CD4-positive, alpha-beta T cell treated with Interleukin-4 for 1 hour (primary cell): ENCODE measurements at places on chromosomes 16 and 17.
A peak's percentile ranks its signal among the peaks of the same experiment; 100 is the strongest.

GRCh38 chr16:85749771-85750145, 1.1 kb downstream of the C16orf74 start:
- no peak for DNase-seq

GRCh38 chr17:27654654-27655524, 23.9 kb downstream of the LGALS9 start:
- DNase-seq: peak; percentile 62

- no peak for DNase-seq
Measured at GRCh38 chr17:81656835-81657234, 493 bp upstream of the PDE6G start.

DNA sequence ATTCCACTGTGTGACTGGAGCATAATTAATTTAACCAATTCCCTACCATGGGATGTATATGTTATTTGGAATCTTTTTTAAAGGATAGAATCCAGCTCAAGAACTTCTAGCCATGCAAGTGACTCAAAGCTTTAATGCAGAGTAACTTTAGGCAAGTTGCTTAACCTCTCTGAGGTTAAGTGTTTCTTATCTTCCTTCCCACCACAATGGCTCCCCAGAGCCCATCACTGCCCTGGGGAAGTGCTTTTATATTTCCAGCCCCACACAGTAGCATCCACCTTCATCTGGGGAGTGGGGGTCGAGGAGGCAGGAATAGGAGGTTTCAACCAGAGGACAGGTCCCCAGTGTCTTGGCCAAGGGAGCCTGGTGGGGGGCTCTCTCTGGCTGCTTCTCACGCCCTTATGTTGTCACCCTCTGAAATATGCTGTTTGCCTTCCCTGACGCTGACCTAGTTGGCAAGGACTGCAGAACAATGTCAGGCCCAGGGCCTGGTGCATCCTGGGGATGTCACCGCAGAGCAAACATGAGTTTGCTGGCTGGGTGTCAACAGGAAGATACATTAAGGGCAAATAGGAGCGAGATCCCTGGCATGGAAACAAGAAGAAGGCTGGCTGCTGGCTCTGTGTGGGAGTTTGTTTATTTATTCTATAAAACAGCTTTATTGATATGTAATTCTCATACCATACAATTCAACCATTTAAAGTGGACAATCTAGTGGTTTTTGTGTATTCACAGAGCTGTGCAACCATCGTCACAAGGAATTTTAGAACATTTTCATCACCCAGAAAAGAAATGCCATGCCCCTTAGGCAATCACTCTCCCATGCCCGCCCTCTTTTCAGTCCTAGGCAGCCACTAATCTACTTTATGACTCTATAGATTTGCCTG, 46.6 kb upstream of the WSB1 start:
- no peak for DNase-seq

DNA sequence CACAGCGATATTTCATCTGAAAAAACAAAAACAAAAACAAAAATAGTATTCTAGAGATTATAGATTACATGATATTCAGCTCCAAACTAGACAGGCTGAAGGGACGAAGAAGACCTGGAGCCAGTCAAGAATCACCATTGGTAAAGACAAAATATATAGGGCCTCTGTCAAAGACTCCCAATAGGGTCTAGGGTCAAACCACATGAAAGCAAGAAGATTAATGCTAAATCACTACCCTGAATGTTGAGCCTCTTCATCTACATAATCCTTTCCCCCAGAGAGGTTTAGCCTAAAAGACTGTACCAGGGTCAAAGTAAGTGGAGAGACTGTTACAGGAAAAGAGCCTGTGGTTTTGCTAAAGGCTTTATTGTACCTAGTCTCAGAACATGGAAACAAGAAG, 10.8 kb upstream of the NME1 start:
- no peak for DNase-seq

GRCh38 chr17:73911726-73912372, 267.6 kb upstream of the SDK2 start:
- DNase-seq: no peak

DNA sequence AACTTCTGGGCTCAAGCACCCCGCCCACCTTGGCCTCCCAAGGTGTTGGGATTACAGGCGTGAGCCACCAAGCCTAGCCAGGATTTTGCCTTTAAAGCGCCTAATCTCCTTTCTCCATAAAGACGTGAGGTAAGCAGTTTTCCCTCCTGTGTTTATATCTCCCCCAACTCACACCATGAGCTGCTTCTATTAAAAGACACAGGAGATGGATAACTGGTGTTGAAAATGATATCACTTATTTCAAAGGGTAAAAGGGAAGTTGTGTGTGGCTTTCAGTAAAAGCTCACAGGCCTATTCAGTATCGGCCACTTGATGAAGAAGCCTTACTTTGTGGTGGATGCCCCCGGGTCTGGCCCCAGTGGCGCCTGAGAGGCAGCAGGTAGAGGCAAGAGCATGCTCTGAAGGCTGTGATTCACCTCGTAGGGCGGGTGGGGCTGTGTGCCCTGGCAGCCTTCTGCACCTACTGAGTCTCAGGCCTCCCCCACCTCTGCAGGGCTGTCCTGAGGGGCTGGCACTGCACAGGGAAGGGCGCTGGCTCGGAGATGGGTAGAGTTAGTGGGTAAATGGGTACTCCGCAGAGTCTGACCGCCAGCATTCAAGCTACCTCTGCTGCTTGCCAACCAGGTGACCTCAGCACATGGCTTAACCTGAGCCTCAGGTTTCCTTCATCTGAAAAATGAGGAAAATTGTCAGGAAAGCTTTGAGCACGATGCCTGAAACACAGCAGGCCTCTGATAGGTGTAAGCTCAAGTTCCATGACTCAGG, 146.8 kb downstream of the CLEC16A start:
- DNase-seq: no peak

DNA sequence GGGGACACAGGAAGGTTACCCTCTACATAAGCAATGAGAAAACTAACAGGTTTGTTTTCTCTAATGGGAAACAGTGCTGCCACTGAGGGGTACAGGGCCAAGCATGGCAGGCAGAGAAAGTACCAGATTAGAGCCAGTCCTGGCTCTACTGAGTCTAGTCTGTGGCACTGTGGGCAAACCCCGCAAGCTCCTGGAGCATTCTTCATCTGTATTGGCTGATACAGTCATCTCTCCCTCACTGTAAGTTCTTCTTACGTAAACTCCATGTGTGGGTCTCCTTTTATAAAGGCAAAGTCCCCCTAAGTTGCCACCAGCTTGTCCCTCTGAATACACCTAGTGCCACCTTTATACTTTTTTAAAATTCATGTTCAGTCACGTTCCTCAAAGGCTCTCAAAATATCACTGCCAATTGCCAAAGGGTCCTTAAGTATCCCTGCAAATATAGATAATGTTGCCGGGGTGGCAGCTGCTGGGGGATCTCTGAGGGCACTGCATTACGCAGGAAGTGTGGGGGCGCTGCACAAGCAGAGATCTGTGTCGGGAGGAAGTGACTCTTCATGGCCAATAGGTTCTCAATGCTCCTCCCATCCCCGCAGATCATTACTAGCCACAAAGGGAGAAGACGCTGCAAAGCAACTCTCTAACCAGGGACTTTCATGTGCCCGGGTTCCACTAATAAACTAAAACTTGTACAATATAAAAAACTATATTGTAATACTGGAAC, 18.8 kb downstream of the XPO6 start:
- peak; percentile 85 for DNase-seq

- no peak for DNase-seq
Measured at GRCh38 chr16:78489072-78489471, 389.6 kb downstream of the WWOX start.

GRCh38 chr17:50538549-50539410, 6.2 kb downstream of the EPN3 start:
- no peak for DNase-seq

- DNase-seq: no peak
Measured at GRCh38 chr17:70825321-70826125, 656.2 kb downstream of the KCNJ2 start.

- DNase-seq: no peak
Measured at GRCh38 chr16:84842516-84843148, 22.8 kb downstream of the CRISPLD2 start.

DNA sequence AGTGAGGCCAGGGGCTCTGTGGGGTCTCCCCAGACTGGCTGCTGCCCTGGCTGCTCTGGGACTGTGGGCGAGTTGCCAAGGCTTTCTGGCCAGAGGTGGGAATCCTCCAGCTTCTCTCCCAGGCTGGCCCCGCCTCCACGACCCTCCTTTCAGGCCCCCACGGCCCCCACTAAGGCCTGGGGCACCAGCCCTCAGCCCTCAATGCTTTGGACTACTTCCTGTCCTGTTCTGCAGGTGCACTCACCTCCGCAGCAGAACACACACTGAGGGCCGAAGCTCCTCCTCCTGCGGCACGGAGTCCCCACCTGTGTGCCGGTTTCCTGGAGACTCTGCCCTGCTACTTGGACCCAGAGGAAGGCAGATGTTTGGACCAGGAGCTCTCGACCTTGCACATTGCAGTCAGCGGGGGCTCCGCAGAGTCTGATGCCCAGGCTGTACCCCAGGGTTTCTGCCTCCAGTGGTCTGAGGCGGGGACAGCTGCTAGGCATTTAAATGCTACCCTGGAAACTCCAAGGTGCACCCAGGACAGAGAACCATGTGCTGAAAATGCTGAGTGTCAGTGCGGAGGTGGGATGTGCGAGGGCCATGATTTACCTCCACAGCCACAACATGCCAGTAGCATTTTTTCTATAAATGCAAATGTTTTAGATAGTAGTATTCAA, 223.8 kb downstream of the IRF8 start:
- DNase-seq: no peak
